DMS79 (cell line): ENCODE measurements at places on chromosomes 6 and 20.

- no peak for DNase-seq
Observed at GRCh38 chr20:59781226-59781625, 152.2 kb downstream of the SYCP2 start.

DNA sequence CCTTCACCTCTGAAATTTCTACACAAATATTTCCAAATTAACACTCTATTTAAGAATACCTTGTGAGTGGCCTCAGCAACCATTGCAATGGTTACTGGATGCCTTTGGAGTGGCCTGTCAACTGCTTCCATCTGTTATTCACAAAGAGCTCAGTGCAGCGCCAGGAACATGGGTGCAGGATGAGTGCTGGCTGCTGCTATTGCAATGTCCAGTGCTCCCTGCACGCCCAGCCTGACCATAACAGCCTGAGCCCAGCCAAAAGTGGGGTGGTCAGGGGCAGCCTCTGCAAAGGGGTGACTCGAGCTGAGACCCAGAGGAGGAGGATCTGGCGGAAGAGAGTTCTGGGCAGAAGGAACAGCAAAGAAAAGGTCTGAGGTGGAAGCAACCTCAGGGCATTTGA lies 18.4 kb downstream of the CASS4 start:
- DNase-seq = no peak

DNA sequence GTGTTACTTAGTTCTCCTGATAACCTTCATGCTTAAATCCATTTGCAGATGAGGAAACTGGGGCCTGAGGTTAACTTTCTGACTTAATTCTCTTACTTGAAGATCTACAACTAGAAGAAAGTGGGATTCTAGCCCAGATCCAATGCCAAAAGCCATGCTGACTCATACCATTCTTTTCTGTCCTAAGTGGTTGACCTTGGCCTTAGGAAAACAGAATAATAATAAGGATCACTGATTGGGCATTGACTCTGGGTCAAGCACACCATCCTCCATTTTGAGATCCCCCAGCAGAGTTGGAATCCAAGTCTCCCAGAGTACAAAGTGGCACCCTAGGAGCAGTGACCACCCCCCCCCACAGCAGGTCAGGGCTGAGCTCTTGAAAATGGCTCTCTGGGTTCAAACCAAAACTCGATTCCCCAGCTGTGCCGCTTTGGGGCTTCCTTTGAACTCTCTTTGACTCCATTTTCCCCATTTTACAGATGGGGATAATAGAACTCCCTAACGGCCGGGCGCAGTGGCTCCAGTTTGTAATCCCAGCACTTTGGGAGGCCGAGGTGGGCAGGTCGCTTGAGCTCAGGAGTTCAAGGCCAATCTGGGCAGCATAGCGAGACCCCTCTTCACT lies 12.8 kb upstream of the ZNF217 start:
- no peak for DNase-seq

- DNase-seq = no peak
Observed at GRCh38 chr6:134047673-134048072, 4.8 kb downstream of the SLC2A12 start.

GRCh38 chr6:135909737-135910387 lies 58.4 kb downstream of the PDE7B start:
- no peak for DNase-seq

- no peak for DNase-seq
Observed at GRCh38 chr20:50848341-50848808, 53.5 kb downstream of the BCAS4 start.

DNA sequence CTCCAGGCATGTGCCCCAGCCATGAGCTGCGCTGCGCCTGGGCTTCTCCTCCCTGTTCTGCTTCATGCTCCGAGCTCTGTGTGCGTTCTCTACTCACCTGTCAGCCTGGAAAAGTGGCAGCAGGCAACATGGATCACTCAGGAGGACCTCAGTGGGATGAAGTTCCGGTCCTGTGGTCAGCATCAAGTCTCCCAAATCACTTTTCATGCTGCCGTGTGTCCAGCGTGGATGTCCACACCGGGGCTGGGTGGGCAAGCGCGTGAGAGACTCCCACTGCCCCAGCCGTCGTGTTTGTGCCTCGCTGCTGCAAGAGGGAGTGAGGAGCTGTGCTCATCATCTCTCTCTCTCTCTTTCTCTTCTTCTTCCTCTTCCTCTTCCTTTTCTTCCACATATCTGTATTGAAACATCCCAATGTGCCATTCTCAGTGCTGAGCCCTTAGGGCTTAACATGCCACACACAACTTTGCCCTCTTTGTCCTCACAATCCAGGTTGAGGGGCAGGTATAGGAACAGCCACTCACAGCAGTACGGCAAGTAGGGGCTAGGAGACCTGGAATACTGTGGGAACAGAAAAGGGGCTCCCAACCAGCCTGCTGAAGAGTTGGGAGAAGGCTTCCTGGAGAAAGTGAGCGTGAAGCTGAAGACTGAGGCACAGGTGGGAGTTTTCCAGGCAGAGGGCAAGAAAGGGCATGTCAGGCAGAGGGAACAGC lies 3.8 kb upstream of the PDYN start:
- no peak for DNase-seq
